ENCODE measurements at places on chromosomes 3 and 15. TPM values are rescaled to one million over a fixed set of nuclear protein-coding genes. Genes with fewer than 3 reads are reported as not detected.

Gene FILIP1L
- total RNA-seq = 15.8 TPM

Gene IL12A
- total RNA-seq = 4.1 TPM

Gene SLC24A5
- not detected for total RNA-seq

Gene ALG1L2
- 0.22 TPM for total RNA-seq

Gene GOLGA8N
- total RNA-seq = 11.4 TPM

Gene RBP2
- total RNA-seq = not detected

Gene B3GALNT1
- total RNA-seq = 24.2 TPM

Gene FGD5
- total RNA-seq = 0.37 TPM

Gene CSTA
- 1.1 TPM for total RNA-seq
